ENCODE measurements at places on chromosomes 5 and 9.

- DNase-seq: no peak
These were observed 39.7 kb upstream of the ZNF622 start for GRCh38 chr5:16505140-16505891.

DNA sequence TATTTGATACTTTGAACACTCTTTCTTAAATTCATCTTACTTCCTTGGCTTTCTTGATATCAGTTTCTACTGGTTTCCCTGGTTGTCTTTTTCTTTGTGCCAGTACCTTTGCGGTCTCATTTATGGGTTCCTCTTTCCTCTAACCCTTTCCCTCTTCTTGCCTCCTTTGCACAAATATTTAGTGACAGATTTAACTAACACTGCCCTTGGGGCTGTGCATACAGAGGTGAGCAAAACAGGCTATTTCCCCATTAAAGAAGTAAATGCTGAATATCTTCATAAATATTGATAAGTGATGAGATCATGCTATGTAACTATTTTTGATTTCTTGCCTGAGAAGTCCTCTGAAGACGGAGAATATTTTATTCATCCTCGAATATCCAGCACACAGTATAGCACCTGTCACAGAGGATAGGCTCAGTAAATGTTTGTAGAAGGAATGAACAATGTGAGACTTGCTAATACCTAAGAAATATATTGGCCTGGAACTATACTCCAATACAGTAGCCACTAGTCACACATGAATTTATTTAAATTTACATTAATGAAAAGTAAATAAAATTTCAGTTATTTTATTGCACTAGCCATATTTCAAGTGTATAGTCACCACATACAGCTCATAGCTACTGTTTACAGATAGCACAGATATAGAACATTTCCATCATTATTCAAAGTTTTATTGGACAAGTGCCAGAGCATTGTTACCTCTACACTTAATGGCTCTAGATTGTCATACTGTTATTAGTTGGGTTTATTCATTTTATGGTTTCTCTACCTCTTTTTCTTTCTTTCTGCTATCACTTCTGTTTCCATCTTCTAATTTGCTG, 90.4 kb downstream of the RIC1 start:
- DNase-seq: no peak

GRCh38 chr5:137036640-137037039, 462.5 kb downstream of the SPOCK1 start:
- peak; percentile 54 for DNase-seq

DNA sequence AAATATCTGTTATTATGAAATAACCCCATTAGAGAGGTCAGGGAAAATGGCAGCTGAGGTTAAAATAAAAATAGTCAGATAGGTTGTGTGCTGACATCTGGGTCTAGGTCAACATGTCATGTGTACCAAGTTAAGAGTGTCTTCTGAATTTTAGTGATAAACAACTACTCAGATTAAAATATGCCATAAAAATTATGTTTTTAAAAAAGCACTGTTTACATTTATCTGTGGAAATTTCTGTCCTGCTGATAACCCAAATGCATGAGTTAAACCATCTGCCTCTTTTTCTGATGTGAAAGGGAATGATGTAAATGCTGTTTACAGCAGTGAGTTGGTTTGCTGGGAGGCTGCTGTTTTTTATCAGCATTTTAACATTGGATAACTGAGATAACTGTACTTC, 361.2 kb upstream of the TARS1 start:
- DNase-seq: no peak

- no peak for DNase-seq
These were observed 116.6 kb upstream of the SLC44A1 start for GRCh38 chr9:105127863-105128220.

Data from kidney (tissue), 22 donors.